GOT3 (cell line): ENCODE measurements at places on chromosomes 6 and 20.

DNA sequence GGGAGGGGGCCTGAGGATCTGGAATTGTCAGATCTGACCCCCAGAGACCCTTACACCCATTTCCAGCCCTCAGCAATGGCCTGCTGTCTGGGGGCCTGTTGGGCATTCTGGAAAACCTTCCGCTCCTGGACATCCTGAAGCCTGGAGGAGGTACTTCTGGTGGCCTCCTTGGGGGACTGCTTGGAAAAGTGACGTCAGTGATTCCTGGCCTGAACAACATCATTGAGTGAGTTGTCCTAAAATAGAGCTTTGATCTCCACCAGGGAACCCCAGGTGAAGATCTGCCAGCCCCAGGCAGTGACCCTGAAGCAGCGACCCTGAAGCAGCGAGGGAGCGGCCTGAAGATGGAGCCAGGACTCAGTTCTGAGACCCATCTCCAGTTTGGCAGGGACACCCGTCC is 2.2 kb downstream of the BPIFA1 start:
- DNase-seq = no peak

GRCh38 chr6:102995491-102995890 is 1602.0 kb downstream of the GRIK2 start:
- no peak for DNase-seq

GRCh38 chr6:135475292-135475886 is 22.2 kb downstream of the AHI1 start:
- no peak for DNase-seq

DNA sequence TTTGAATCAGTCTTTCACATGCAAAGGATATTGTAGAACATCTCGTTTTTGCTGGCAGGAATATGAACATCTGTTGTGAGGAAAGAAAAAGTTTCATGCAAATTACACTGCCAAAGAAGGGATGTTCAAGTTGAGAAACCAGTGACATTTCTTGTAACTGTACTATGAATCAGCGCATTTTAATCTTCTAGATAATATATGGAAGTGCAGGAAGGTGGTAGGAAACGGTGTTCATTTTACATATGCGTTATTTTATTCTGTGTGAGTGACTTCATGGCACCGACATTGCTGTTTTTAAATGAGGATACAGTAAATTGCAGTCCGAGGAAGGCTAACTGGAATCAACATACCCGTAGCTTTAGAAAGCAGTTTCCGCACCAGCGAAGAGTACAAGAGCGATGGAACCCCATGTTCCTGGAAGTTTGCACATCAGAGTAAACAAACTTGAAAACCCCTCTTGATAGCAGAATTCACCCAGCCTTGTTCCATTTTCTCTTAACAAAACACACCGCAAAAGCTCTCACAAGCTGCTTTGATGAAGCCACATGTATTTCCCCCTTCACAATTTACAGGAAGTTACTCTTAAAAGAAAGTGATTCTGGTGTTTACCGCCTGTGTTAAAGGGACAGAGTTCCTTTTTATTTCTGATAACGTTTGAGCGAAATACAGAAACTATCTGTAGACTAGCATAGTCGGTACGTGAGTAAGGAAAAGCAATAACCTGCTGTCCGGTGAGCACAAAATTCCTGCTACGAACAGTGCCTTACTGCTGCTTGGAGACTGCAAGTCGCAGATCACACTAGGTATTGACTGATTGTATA is 11.5 kb downstream of the PRDM1 start:
- no peak for DNase-seq

- DNase-seq = no peak
Observed at GRCh38 chr6:70286905-70287304, 16.0 kb downstream of the COL9A1 start.
